Activated naive CD8-positive, alpha-beta T cell treated with anti-CD3 and anti-CD28 coated beads, Interleukin-2, amount 50 U/mL, for 24 hours (primary cell): ENCODE measurements at places on chromosomes 4 and X.

GRCh38 chr4:7428261-7429068 lies 6.3 kb downstream of the PSAPL1 start:
- DNase-seq, result no peak

DNA sequence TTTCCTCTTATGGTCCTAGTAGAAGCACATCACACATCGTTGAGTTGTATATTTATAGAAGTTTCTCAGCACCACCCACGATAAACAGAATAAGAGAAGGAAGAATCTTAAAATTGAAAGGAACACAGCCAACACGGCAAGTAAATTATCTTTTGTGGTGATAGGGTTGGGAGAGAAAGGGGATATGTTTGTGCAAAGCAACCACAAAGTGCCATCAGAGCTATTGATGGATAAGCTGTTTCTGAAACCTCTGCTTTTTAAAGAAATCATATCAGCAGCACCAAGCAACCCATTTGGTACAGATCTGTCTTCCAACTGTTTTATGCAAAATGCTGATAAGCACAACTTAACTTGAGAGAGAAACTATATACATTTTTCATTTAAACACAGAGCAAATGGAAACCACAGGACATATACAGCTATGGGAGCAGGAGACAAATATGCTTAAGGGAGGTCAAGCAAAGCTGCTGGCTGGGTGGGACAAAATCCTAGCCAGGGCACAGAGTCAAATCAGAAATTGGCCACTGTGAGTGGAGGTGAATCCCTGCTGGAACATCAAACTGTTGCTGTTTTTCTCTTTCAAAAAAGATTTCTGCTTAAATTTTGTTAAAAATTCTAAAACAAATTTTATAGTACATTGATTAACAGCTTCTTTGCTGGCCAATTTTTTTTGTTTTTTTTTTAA lies 194.0 kb upstream of the HHIP start:
- no peak for DNase-seq

- no peak for DNase-seq
Measured at GRCh38 chrX:18465051-18465450, 39.6 kb downstream of the CDKL5 start.

DNA sequence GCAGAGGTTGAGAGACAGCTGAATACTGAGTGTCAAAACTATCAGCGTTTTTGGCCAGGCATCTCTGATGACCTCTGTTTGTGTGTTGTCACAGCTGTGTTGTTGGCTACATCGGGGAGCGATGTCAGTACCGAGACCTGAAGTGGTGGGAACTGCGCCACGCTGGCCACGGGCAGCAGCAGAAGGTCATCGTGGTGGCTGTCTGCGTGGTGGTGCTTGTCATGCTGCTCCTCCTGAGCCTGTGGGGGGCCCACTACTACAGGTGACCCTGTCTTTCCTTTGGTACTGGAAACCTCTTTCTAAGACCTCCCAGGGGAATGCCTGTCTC lies 86.9 kb downstream of the EGF start:
- no peak for DNase-seq

DNA sequence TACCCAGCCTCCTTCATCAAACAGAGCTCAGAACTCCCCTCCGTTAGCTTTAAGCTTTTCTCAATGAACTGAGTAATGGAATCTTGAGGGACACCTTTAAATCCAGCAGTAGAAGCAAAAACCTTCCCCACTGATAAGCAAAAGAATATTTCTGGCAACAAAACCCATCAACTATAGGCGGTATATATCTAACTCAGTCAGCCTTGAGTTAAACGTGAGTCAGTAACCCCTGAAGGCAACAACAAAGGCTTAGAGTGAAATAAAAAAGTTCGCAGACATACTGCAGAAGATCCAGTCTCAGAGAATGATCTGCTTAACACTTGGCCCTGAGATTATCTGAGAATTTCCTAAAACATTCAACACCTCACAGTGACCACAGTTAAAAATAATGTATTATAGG lies 77.2 kb downstream of the DMD start:
- DNase-seq, result no peak

DNA sequence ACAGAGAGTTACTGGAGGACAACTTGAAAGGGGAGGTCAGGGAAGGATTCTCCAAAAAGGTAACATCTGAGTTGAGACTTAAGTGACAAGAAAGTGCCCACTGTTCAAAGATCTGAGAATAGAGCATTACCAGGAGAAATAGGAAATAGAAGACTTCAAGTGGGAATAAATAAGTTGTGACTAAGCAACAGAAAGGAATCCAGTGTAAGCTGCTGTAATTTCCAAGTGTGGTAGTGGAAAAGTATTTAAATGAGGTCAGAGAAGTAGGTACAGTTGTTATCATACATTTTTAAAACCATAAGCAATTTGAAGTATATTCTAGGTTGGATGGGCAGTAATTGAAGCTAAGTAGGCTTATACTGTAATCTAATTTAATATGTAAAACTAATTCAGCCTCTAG lies 211.9 kb downstream of the FBXO8 start:
- no peak for DNase-seq

DNA sequence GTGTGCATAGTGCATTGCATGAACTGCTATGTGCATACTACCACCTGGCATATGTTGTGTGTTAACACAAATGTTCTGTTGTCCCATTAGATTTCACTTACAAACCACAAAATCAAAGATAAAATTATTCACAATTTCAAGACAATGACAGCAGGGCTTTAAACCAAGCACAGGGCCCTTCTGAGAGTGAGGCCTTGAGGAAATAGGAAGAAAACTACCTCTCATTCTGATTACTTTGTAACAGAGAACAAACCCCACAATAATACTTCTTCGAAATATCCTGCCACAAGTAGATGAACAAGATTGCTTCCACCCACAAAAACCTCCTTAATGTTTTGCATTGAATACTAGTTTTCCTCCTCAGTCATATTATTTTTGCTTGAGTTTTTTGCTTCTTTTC lies 85.5 kb upstream of the SPANXB1 start:
- DNase-seq, result no peak

- DNase-seq, result no peak
Measured at GRCh38 chr4:7187168-7187535, 5.2 kb upstream of the SORCS2 start.

- DNase-seq, result no peak
Measured at GRCh38 chr4:68176500-68176899, 46.8 kb upstream of the TMPRSS11F start.

DNA sequence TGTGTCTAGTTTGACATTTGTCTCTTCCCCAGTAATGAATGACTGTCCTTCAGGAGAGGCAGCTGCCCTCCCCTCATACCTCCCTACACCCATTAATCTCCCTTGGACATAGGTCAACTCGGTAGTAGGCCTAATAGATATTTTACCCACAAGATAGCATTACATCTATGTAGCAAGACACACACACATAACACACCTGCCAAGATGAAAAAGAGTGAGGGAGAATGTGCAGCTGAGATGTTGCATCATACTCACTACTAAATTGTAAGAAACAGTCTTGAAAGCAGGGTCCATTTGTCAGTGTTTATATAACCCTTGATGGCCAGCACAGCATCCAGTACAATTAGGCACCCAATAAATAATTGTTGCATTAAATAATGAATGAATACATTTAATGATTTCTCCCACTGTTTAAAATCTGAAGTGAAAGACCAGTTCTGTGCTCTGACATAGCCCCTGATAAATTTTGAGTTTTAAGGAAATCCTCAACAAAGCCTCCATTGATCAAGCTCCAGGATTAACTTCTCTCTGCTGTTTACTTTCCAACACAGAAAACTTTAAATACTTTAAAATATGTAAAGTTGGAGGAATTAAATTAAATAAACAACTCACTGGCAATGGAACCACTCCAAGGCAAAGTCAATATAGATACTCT lies 440.8 kb upstream of the RASGEF1B start:
- no peak for DNase-seq

- no peak for DNase-seq
Measured at GRCh38 chr4:132228676-132229075, 920.4 kb upstream of the PCDH10 start.

DNA sequence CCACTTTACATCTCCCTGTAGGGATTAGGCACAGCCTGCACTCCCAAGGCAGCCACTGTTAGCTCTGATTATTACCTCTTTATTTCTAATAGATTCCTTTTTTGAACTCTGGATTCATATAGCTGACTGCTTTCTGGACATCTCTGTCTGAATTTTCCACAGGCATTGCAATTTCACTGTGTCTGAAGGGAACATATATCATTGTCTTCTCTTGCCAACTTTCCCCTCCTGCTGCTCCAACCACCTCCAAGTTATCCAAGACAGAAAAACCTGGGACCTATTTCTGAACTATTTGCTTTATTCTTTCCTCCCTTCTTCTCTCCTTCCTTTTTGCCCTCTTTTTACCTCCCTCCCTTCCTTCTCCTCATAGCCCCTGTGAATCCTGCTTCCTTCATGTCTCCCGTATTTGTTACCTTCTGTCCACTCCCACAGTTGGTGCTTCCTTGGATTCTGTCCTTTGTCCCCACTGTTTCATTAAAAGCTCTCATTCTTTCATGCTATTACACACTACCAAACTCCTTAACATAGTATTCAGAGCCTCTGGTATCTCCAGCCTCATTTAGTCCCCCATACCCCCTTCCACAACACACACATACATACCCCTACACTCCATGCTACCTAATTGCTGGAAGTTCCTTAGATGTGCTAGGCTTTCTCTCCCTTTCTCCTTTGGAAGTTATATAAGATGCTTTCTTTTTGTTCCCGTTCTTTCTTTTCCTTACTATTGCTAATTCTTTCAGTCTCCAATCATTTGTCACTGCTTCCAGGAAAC lies 34.7 kb downstream of the FGF2 start:
- no peak for DNase-seq

DNA sequence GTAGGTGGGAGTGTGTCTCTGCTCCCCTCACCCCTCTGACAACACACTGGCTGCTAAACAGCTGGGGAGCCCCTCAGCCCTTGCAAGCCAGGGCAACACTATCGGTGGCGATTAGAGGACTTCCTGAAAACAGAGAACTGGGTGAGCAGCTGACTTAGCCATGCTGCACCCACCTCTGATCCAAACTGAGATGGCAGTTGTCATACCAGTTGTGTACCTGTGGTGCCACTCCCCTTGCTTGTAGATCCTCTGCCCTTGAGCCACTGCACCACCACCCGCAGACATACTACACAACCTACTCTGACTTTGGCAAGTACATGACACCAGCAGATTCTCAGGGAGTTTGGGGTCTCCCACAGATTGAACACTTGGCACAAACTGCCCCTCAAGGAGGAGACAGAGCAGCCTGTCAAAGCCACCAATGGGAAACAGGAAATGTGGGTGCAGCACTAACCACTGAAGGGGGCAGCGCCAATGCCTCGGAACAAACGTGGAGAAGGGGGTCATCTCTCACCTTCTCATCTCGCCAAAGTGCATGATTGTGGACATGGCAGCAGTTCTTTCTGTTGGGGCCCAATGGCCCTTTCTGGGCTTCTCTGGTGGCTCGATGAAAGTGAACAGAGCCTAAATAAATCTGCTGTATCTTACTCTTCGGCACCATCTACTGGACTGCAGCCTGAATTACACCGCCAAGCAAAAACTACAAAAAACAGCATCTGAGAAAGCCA lies 119.8 kb downstream of the NEK1 start:
- DNase-seq, result peak; percentile 11

- DNase-seq, result no peak
Measured at GRCh38 chrX:39440799-39441284, 639.6 kb downstream of the MID1IP1 start.

DNA sequence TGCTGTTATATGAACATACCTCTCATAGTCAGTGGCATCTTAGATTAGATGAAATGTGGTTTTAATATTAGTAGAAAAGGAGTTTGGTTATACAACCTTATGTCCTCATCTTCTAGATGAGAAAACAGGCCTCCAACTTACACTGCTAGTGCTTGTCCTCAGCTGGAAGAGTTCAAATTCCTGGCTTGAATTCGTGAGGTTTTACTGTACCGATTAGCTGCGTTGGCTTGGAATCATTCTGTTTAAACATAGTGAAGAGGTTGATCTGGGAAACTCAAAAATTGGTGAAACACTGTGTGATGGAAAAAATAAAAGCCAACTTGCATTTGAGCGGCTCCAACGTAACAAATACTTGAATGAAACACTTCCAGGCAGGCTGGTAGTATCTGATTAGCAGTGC lies 81.0 kb downstream of the LNX1 start:
- DNase-seq, result no peak

GRCh38 chr4:177505171-177505615 lies 63.0 kb upstream of the AGA start:
- no peak for DNase-seq

GRCh38 chr4:8016527-8016926 lies 76.9 kb upstream of the AFAP1 start:
- no peak for DNase-seq

DNA sequence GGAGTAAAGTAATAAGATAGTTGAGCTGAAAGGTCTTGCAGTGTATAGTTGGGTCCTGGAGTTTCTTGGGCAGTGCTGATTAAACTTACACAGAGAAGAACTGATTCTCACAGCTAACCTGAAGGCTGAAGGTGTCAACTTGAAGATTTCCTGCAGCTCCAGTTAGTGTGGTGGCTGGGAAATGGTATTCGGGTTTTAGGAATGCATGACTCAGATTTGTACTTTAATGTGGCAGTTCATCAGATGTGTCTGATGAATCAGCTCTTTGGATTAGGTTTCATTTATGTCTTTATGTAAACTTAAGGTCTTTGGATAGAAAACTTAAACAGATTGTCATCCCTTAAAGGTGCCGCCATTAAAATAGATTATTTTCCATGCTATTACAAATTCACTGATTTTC lies 200.0 kb downstream of the IL1RAPL1 start:
- DNase-seq, result no peak

DNA sequence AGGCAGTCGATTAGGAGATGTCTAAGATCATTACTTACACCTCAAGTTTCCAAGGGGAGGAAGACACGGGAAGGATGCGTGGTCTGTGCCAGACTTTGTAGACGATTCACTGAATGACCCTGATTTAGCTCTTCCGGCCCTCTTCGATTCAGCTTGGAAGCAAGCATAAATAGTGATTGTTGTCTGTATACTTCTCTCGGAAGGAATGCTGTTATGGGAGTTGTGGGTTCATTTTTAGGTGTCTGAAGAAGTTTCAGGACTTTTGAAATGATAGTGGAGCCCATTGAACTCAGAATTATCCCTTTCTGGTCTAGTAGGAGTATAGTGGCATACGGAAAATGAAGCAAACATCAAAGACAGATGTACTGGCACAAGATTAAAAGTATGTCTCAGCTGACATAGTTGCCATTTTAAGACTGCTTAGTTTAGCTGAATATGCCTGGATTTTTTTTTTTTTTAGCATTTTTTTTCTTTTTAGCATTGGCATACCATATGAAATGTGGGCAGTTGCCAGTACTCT lies 1.0 kb upstream of the ANKRD17 start:
- DNase-seq, result peak; percentile 10

DNA sequence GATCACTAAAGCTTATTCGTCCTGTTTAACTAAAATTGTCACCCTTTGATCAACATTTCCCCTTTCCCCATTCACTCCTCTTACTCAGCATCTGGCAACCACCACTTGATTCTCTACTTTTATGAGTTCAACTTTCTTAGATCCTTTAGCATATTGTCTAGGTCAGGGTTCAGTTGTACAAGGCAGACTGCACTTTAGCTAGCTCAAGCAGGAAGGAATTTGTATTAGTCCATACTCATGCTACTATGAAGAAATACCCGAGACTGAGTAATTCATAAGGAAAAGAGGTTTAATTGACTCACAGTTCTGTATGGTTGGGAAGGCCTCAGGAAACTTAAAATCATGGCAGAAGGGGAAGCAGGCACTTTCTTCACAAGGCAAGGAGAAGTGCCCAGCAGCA lies 44.3 kb downstream of the TASL start:
- no peak for DNase-seq

- no peak for DNase-seq
Measured at GRCh38 chr4:87232216-87232615, 11.8 kb upstream of the KLHL8 start.
